ENCODE measurements at places on chromosomes 5 and 9. TPM values are rescaled to one million over a fixed set of nuclear protein-coding genes. Genes with fewer than 3 reads are reported as not detected.

The FANCG gene
- 123 TPM for total RNA-seq

The SCGB3A2 gene
- total RNA-seq, result not detected

GRCh38 chr5:61704289-61704688 lies 372.2 kb downstream of the ZSWIM6 start:
- no peak for DNase-seq
- no peaks in the 10 kb centered on the region for H3K27me3 ChIP-seq
- no peak overlapping the region for H3K27ac ChIP-seq

- DNase-seq, result no peak
- peaks cover 4% of the 10 kb centered on the region for H3K36me3 ChIP-seq
- H3K4me1 ChIP-seq, result peaks cover 2% of the 10 kb centered on the region
- no peak overlapping the region for H3K4me3 ChIP-seq
Measured at GRCh38 chr9:15160673-15161072, 146.3 kb downstream of the TTC39B start.

DNA sequence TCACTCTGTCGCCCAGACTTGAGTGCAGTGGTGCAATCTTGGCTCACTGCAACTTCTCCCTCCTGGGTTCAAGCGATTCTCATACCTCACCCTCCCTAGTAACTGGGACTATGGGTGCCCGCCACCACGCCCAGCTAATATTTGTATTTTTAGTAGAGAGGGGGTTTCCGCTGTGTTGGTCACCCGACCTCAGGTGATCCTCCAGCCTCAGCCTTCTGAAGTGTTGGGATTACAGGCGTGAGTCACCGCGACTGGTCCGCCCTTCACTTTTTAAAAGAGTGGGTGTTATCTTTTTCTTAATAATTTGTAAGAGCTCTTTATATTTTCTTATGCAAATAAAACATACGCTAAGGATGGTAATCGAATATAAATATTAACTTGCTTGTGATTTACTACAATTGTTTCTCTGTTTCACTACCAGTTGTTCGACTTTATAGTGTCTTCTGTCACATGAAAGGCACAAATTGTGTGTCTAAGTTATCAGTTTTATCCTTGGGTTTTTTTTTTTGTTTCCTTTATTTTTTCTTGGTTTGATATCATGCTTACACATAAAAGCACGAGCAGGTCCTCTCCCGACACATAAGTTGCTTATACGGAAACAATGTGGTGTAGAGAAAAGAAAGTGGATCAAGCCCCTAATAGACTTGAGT lies 1.9 kb upstream of the GPBP1 start:
- DNase-seq, result no peak
- H3K4me1 ChIP-seq, result peaks cover 18% of the 10 kb centered on the region
- H3K36me3 ChIP-seq, result peaks cover 26% of the 10 kb centered on the region
- no peaks in the 10 kb centered on the region for H3K27me3 ChIP-seq
- H3K4me3 ChIP-seq, result peak overlapping the region; percentile 99

DNA sequence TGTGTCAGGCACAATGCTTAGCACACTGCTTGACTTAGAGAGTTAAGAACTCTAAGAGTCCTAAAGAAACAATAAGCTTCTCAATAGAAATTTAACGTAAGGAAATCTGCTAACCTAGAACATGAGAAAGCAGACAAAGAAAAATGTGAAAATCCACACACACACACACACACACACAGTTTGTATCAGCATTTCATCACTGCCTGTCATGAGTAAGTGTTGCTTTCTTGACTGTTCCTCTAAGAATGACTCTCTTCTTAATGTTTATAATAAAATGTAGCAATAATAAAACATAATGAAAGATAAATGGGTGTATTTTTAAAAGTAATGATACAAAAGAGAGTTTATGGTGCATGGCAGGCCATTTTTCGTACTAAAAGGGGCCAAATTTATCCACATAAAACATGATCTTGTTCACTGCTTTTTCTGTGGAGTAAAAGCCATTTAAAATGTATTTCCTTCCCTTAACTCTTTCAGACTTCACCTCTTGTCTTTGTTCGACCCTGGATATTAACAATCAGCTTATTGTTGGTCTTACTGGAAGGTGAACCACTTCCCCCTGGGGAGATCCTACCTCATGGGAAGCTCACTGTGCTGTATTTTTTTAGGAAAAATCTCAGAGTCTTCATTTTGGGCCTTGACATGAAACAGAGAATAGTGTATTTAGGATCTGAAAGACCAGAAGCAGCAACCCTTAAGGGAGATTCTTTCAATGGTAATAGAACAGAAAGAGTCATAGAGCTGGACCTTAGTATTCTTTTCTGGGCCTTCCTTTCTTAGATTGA lies 107.3 kb upstream of the ANKRD55 start:
- no peak overlapping the region for H3K27ac ChIP-seq
- peaks cover 1% of the 10 kb centered on the region for H3K27me3 ChIP-seq
- H3K4me1 ChIP-seq, result peaks cover 9% of the 10 kb centered on the region
- peaks cover 7% of the 10 kb centered on the region for H3K36me3 ChIP-seq
- DNase-seq, result no peak
